Mesangial cell (primary cell): ENCODE measurements at places on chromosomes 13 and 19. TPM values are rescaled to one million over a fixed set of nuclear protein-coding genes. Genes with fewer than 3 reads are reported as not detected.

The PDX1 gene
- not detected in 2 replicates for total RNA-seq

The LHB gene
- total RNA-seq = 0.49 and 0.76 TPM in 2 replicates

The HNRNPM gene
- 57.8 and 136 TPM in 2 replicates for total RNA-seq

The SHISA7 gene
- under 0.01 TPM in 1 of 2 replicates, not detected in the other for total RNA-seq
